ENCODE measurements at places on chromosomes 12 and 14.
A peak's percentile ranks its signal among the peaks of the same experiment; 100 is the strongest.

DNA sequence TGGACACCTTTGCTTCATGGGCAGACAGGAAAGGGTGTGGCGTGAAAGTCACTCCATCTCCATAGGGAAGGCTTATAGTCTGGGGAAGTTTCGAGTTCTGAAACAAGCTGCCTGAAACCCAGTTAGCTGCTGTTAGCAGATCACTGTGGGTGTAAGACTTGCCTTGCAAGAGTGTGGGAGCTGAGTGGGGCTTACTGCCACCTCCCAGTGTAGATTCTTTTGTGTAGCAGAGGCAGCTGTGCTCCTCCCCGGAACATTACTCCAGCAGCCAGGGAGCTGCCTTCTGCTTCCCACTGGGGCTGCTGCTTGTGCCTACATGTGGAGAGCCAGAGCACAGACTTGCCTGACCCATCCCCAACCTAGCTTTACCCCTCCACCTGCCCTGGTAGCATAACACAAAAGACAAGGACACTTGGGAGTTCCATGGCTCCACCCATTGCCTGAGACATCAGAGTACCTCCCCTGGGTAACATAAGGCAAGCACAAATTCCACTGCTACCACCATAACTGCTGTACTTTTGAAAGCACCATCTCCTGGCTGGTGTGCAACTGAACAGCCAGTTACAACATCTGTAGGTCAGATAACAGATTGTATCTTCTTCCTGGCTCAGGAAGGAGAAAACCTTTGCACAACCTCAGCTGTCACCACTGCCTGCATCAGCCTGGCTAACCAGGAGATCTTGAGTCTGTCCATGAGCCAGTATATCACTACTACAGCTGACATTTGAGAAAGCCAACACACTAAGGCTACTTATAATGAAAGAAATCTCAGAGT lies 69.5 kb downstream of the ADAMTS20 start:
- DNase-seq: no peak

- DNase-seq: peak; percentile 84
These were observed 639.4 kb upstream of the TBX3 start for GRCh38 chr12:115323223-115323905.

DNA sequence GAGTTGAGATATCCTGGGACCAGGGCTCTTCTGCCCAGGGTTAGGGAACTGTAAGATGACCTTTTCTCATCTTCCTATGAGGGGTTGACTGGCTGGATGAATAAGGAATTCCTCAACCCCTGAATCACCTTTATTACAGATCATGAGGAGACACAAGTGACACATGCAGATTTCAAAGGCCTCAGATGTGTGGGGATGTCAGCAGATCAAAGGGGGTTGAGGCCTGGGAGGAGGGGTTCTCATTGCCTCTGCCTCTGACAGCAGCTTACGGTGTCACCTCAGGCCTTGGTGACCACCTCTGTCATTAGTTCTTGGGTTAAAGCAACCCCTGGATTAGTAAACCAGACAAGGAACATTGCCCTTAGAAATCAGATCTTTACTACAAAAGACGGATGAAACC lies 2.1 kb upstream of the KRT72 start:
- peak; percentile 26 for DNase-seq

DNA sequence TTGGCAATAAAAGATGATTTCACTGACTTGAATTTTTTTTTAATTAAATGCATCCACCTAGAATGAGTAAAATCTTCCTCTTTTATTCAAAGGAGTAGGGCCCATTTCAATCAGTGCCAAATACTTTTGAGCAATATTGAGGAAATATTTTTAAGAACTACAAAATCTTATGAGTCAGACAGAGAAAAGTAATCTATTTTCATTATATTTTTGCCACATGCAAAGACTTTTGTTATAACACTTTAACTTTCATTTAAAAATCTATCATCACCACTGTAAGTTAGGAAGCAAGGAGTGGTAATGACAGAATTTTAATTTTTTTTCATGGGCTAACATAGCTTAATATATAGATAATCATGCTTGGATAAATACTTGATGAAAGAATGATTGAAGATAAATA lies 345.2 kb upstream of the KITLG start:
- peak; percentile 29 for DNase-seq

DNA sequence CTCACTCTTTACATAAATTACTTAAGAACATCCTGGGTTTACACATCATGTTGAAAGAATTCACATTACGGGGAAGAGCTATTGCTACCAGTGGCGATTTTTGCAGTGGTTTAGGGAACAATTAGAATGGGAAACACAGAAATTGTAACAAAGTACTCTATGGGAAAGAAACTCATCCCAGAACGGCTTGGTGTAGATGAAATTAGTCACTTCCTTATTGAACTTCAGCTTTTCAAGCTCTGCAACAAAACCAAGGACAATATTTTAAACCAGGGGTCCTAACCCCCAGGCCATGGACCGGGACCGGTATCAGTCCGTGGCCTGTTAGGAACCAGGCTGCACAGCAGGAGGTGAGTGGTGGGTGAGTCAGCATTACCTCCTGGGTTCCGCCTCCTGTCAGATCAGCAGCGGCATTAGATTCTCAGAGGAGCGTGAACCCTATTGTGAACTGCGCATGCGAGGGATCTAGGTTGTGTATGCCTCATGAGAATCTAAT lies 32.3 kb upstream of the FICD start:
- peak; percentile 91 for DNase-seq

DNA sequence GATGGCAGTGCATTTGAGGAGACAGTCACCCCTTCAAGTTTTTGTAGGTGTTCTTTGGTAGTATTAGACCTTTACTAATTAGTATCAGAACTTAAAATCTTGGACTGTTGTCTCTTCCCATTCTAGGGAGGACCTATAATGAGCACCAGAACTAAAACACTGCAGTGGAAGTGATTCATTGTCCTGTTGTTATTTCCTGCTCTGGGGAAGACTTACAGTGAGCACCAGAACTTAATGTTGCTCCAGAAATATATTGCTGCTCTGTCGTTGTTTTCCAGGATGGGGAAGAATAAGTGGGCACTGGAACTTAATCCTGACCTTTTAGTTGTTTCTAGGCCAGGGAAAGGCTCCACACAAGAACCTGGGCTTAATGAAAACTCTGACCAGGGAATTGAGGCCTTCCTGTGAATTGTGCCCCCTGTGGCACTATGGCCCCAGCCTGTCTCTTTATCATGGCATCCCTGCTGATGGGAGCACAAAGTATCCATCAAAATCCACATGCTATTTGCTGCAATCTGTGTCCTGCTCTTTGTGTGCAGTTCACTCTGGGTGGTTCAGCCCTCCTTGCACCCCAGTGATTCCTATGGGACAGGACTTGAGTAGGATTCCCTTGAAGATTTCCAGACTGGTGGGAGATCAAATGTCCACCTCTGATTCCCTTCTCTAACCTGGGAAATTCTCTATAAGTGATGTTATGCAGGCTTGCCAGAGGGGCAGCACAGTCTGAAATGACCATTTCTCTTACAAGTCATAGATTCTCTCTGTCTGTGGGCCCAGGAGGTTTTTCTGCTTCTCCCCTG lies 175.8 kb downstream of the PAWR start:
- DNase-seq: no peak

- no peak for DNase-seq
These were observed 270.6 kb downstream of the AEBP2 start for GRCh38 chr12:19709889-19710288.

DNA sequence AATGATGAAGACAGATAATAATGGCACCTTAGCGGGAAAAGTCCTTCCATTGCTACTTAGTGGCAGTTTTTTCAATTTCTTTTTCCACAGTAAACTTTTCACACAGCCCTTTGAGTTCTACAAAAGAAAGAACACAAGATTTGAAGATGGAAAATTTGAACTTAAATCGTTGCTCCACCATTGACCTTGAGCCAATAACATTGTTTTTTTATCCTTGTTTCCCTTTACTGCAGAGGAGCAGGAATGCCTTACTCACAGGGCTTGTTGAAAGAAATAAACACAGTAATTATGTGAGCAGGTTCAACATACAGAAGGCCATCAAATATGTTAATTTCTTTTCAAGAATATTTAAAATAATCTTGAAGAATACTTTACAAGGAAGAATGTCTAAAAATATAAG lies 181.5 kb upstream of the KRR1 start:
- DNase-seq: no peak
